Activated T-cell treated with anti-CD3 and anti-CD28 coated beads, Interleukin-2, amount 50 U/mL, for 72 hours (primary cell): ENCODE measurements at places on chromosomes 13 and 19.

DNA sequence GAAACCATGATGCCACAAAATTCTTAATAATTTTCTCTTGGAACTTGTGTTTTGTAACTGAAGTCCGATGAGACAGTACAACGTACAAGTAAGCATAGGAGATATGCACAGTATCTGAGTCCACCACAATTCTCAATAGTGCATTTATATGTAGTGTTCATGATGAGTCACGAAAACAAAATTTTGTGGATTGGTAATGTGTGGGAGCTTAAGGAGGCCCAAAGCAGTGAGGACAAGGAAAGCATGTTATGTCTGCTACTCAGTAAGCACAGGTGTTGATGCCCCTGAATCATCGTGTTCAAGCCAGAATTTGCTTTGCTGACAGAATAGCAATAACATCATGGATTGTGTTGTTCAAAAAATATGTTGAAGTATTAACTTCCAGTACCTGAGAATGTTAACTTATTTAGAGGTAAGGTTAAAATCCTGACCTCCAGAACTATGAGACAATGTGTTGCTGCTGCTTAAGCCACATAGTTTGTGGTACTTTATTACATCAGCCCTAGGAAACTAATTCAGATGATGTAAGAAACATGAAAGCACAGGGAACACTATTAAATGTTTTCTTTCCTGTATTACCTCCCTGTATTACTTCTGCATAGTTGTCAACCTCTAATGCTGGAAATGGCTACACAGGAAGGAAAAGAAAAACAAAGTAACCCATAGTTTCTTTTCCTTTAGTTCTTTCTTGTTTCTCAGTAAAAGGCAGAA is 201.3 kb downstream of the SLITRK6 start:
- no peak for DNase-seq

- DNase-seq: no peak
Measured at GRCh38 chr19:23099966-23100365, 16.9 kb upstream of the ZNF730 start.

- no peak for DNase-seq
Measured at GRCh38 chr19:30046522-30046921, 104.5 kb downstream of the URI1 start.

DNA sequence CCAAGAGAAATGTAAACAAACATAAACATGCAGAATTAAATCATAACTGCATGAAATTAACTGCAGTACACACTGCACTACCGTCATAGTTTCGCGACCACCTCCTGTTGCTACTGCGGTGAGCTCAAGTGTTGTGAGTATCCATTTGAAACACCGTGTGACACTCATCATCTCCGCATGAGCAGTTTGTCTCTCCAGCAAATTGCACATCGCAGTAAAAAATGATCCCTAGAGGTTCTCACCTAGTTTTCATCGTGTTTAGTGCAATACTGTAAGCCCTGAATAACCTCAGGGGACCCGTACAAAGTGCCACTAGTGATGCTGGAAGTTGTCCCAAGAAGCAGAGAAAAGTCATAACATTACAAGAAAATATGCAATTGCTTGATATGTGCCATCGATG is 147.7 kb downstream of the DPF1 start:
- no peak for DNase-seq

DNA sequence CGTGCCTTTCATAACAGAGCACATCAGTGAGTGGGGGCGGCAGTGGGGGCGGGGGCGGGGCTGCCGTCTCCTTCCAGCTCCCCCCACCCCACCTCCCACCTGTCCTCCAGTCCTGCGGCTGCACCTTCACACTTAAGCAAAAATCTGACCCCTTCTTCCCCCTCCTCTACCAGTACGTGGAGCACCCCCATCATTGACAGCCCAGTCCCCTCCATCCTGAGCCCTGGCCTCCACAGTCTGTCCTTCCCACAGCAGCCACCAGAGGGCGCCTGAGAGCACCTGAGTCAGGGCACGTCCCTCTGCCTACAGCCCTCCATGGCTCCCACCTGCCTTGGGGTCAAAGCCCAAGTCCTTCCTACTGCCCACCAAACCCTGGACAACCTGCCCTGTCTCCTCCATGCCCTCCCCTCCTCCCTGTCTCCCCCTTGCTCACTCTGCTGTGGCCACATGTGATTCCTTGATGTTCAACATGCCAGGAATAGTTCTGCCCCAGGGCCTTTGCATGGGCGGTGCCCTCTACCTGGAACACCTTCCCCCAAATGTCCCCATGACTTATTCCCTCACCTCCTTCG is 4.0 kb downstream of the EBI3 start:
- DNase-seq: peak; percentile 83

GRCh38 chr13:91714855-91715254 is 316.4 kb downstream of the GPC5 start:
- DNase-seq: no peak

DNA sequence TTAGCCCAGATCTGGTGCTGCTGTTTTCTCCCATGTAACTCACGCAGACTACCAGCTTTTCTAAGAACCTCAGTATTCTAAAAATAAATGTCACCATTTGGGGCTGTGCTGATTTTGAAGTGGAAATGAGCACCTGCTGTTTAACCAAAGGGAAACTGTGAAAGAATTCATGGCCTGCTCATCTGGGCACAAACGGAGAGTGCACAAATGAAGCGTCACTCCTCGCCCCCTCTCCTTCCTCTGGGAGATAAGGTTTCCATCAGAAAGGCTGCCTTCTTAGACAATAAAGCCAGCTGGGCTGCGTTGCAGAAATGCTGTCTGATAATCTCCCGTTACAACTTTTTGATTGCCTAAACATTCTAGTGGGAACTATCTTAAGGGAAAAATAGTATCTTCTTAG is 73.7 kb upstream of the SLC15A1 start:
- no peak for DNase-seq
